ENCODE measurements at places on chromosomes 5 and 9.

- DNase-seq: no peak
These were observed 1842.3 kb upstream of the CDH6 start for GRCh38 chr5:29351170-29351569.

DNA sequence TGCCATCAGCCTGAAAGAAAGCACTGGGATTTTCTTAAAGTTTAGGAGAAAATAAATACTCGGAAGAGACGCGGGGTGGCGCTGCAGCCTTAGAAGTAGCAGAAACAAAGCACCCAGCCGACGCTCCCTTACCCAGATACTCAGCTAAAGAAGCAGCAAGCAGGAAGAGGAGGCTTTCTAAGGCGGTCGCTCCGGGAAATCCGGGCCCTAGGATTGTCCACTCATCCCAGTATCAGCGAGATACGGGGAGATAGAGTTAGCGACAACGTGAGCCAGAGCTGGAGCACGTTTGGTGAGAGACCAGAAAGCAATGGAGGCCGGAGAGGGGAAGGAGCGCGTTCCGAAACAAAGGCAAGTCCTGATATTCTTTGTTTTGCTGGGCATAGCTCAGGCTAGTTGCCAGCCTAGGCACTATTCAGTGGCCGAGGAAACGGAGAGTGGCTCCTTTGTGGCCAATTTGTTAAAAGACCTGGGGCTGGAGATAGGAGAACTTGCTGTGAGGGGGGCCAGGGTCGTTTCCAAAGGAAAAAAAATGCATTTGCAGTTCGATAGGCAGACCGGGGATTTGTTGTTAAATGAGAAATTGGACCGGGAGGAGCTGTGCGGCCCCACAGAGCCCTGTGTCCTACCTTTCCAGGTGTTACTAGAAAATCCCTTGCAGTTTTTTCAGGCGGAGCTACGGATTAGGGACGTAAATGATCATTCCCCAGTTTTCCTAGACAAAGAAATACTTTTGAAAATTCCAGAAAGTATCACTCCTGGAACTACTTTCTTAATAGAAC lies at the start of gene PCDHB2:
Gene PCDHB2 (plus strand): TSS at position 135 of the 782 bp plus-strand sequence. CDS start 176 bp downstream, at position 311.
- no peak for DNase-seq

DNA sequence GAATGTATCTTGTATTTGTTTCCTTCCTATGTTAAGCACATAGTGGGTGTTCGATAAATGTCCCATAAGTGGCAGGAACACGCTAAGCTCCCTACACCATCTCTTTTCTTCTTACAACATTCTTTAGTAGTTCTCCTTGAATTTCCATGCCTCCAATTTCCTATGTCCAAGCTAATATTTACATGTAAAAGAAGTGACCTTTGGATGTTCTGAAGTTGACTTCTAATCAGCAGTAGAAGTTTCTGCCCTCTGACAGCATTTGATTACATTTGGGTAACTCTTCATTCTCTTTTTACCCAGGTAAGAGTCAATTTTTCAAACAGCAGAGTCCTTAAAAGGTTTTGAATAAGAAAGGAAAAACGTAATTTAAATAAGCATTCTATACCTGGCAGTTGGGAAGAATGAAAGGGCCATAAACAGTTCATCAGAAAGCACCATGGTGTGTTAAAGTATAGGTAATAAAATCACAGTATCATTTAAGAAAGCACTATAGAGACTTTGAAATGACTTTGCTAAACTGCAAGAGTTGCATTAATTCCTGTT lies 78.9 kb downstream of the TRPM3 start:
- no peak for DNase-seq

GRCh38 chr9:130779153-130779855 lies 55.8 kb upstream of the ABL1 start:
- peak; percentile 26 for DNase-seq

- no peak for DNase-seq
These were observed 186.3 kb downstream of the SGCD start for GRCh38 chr5:156513123-156513815.

GRCh38 chr5:157571357-157571827 lies 4.2 kb downstream of the ADAM19 start:
- peak; percentile 85 for DNase-seq

DNA sequence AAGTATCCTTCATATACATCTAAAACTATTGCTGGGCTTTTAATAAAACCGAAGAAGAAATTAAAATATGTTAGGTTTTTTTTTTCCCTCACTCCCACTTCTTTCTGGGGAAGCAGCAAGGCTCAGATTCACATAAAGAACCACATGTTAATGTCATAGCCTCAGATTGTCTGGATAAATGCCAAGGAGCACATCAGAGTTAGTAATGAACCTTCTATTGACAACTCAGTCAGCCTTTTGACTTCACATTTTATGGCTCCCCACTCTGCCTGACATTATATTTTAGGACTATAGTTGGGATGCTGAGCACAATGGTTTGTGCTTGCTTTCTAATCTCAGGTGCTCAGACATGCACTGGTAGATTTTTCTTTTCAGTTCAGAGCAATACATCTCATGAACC lies 21.8 kb downstream of the DMAC1 start:
- DNase-seq: no peak

DNA sequence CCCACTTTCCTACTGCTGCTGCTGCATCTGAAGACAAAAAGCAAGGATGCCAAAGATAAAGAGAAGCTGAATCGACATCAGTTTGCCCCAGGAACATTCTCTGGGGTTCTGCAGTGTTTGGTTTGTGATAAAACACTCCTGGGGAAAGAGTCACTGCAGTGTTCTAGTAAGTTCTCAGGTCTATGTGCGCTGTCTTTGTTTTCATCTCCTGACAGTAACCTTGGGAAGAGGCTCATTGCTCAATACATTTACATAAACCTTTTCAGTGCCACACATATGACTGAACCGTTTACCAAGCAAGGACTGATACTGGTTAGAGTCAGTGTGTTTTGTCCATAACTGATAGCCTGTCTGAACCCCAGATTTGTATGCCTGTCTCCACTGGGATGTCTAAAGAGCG lies 232.1 kb downstream of the ARHGEF28 start:
- DNase-seq: peak; percentile 63

DNA sequence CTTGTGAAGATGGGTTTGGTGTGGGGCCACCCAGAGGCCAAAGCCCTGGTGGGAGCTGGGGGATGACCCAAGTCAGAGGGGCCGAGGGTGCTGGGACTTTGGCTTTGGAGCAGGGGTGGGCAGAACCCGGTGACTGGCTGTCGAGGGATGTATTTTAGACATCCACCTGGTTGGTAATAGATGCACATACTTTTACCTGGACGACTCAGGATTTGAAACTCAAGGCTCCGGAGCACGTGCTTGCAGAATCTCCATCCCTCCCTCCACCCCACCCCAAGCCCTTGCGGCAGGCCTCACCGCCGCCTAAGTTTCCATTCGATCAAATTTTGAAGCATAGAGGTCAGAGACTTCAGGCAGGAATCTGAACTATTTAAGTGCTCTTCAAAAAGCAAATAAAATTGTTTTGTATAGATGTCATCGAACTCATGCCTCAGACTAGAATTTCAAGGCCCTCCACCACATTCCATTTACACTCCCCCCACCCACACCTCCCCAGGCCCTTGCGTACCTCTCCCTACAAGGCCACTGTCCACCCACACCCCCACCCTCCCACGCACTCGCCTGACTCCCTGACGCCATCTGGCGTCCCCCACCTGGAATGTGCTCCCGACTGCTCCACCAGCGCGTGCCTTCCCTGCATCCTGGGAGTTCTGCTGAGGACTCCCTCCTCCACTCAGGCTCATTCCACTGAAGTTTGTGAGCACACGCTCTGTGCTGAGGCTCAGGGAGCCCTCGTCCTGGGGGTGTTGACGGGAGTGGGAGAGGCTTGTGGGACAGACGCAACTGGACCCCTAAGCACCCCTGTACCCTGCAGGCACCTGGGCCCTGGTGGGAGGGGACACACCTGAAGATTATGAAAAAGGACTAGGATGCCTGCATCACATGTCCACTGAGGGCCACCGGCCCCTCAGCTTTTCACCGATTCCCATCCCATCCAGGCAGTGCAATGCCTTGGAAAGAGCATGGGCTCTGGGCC lies 56.4 kb upstream of the RPL26L1 start:
- peak; percentile 99 for DNase-seq

DNA sequence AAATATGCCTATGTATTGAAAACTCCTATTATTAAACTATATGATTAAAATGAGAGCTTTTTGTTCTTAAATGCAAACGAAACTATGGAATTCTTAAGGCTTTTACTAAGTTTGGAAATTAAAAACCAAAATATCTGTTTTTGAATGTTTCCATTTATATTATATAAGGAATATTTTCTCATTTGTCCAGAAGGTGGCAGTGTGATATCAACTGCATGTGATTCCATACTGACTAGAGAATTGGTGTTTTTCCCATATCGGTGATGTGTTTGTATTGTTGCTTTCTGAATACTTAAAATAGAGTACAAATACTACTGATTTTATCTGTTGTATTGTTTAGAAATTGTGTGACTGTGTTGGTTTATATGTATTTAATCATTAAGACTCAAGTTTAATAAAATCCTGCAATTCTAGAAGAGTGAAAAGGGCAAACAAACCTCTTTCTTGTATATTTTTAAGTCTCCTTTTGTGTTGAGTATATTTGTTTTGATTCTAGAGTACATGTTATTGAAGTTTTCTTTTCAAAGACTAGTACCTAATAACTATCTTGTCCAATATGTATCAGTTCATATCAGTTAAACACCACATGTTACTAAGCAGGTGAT lies 320.8 kb downstream of the CCDC171 start:
- DNase-seq: peak; percentile 75

DNA sequence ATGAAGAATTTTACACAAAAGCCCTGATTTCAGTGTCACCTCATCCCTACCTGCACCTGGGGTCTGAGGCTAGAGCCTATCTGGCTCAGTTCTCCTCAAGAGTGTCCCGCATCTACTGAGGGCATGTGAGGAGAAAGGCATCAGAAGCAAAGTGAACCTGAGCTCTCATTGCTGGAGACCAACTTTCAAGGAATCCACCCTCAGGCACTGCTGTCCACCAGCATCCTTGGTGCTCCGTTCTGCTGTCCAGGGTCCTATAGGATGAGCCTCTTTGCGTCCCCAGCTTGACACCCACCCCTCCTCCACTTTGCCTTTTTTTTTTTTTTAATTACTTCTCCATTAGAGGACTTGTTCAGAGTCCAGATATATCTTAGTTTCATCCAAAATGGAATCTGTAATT lies 49.5 kb downstream of the CAMSAP1 start:
- no peak for DNase-seq

- DNase-seq: peak; percentile 22
These were observed 17.6 kb upstream of the UBE2D2 start for GRCh38 chr5:139543423-139543991.

DNA sequence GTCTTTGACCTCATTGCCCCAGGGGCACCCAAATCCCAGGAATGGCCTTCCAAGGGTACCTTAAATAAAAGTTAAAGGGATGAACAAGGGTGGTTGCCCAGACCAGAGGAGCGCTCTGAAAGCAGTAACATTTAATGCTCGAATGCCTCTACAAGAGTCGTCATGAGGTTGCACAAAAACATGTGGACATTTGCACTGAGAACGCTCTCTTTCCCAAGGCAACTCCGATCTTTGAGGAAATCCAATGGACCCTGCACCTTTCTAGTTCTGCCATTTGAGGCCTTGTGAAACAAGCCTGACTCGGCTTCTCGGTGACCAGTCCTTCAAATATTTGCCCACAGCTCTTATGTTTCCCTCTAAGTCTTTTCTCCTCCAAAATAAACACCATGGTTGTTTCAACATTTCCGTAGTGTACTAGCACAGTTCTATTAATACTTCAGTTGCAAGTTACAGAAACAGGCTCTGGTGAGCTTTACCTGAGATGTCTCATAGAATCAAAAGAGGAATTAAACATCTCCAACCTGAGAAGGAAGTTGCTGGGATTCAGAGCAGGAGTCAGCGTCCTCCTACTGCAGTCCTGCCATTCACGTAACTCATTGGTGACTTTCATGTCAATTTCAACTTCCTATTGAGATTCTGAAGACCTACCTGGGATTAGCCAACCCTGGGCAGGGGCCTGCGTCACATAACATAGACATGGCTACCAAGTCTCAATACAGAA lies 168.8 kb upstream of the RAI14 start:
- peak; percentile 98 for DNase-seq

DNA sequence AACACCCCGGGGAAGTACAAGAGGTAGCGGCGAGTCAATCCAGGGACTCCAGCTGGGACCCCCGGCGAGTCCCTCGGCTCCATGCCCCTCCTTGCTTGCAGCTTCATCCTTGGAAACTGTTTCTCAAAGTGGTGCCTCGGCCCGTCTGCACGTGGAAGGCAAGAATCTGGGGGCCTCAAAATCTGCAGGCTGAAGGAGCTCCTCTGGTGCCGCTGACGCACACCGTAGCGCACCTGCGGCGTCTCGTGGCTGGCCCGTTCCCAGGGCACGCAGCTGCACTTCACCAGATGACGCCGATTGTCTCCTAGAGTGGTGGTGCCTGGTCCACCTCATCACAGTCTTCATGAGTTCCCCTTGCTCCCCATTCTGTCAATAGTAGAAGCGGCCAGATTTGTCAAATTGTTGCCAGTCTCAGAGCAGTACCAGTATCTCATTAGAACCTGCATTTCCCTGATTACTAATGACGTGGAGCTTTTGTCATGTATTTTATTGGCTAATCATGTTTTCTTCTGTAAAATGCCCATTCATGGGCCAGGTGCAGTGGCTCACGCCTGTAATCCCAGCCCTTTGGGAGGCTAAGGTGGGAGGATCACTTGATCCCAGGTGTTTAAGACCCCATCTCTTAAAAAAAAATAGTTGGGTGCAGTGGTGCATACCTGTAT lies 38.6 kb downstream of the GTF3C4 start:
- DNase-seq: no peak

DNA sequence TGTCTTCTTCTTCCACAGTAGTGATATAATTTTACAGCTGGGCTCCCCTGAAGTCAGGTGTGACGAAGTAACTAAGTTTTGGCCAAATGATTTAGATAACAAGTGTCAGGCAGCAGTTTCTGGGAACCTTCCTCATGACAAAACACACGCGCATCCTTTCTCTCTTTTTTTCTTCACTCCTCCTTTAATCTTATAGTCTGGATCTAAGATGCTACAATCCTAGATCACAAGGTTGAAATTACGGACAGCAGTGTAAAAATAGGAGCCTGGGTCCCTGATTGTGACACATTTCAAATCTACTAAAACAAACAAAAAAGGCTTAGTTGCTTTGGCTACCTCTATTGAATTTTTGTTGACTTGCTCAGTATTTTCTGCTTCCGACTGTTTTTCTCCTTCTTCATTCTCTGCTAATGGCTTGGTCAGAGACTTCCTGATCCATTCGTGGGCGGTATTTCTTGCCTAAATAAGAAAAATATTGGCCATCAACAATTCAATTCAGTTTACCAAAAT lies 36.1 kb downstream of the FAM114A2 start:
- DNase-seq: no peak
